ENCODE measurements at places on chromosomes 7 and 10.

DNA sequence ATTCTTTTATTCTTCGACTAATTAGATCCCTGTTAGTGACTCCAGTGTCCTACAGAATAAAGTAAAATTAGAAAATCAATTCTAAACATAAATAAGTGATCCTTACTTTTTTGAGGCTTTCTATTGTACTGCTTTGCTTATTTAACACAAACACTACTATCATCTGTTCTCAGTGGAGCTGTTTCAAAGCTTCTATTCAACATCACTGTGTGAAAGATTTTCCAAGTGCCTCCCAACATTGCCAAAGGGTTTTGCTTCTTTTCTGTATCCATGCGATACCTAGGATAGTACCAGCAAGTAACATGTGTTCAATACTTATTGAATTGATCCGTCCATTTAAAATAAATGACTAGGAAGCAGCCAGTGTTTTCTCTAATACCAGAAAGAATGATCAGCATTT, 125.7 kb downstream of the ARHGAP21 start:
- no peak for DNase-seq

- DNase-seq, result no peak
Observed at GRCh38 chr7:4191046-4191445, 491.0 kb upstream of the FOXK1 start.

- no peak for DNase-seq
Observed at GRCh38 chr10:36198322-36198721, 556.2 kb upstream of the FZD8 start.

DNA sequence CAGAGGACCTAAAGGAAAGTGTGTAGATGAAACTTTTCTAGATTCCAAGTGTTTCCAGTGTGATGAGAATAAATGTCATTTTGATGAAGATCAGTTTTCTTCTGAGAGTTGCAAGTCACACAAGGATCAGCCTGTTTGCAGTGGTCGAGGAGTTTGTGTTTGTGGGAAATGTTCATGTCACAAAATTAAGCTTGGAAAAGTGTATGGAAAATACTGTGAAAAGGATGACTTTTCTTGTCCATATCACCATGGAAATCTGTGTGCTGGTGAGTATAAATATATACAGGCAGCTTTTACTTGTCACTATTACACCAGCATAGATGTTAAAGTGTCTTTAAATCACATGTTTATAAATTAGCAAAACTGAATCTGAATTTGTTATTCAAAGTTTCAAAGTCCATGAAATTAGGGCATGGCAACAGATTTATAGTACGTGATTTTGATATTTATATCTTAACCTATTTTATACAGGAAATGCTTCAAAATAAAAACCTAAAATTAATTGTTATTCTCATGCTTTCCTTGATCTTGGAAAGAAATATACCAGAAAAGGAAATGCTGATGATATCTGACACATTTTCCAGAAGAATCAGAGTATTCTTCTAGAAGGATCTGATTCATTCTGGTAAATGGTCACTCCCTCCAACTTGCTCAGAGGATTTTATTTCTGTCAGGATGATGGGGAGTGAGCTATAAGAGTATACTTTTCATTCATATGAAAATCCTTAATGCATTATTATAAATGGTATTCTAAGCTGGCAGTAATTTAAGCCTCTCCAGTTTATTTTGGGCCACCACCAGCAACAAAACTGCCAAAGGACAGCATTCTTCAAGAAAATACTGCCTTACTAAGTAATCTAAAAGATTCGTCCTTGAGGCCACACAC, 71.4 kb downstream of the ITGB8 start:
- DNase-seq, result no peak

DNA sequence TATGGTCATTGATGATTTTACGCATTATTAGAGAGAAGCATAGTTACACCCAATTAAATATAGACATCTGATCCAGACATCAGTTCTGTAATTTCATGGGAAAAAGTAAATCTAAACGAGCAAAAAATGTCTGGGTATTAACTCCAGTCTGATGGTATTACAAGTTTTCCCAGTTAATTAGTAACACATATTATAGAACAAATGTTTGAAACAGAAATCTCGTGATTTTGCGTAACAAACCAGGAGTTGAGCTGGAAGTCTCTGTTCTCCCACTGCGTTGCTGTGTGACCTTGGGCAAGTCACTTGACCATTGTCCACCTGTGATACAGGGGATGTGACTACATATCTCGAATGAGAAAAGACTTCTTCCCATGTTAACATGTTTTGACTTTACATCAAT, 43.3 kb downstream of the RBM20 start:
- DNase-seq, result no peak

DNA sequence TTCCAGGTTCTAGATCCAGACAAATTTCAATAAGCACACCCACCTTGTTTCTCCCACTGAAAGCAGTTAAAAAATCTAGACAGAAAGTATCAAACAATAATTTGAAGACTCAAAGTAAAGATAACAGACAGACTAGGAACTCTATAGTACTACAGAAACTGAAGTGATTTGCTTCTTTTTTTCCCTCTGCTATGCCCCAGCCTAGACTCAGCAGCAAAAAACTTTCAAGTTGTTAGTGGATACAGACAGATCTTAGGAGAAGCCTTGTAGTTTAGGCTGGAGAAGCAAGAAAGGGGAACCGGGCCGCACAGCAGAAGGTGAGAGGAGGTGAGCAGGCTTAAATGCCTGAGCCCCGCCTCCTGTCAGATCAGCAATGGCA, 65.1 kb downstream of the IGF2BP3 start:
- DNase-seq, result no peak

DNA sequence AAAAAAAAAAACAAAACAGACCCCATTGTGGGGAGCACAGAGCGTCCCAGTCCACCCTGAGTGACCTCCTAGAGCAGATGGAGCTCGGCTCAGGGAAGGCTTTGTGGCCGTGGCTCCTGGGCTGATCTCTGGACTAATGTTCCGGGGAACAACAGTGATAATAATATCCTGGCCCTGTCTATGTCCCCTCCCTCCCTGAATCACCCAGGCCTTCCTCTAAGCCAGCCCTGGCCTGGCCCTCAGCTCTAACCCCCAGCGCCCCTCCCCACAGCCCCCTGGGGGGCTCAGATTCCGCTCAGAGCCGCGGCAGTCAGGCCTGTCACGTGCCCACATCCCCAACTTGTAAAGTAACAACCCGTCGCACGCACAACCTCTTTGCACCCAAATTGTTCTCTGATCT, 48.3 kb downstream of the MICALL2 start:
- DNase-seq, result no peak

DNA sequence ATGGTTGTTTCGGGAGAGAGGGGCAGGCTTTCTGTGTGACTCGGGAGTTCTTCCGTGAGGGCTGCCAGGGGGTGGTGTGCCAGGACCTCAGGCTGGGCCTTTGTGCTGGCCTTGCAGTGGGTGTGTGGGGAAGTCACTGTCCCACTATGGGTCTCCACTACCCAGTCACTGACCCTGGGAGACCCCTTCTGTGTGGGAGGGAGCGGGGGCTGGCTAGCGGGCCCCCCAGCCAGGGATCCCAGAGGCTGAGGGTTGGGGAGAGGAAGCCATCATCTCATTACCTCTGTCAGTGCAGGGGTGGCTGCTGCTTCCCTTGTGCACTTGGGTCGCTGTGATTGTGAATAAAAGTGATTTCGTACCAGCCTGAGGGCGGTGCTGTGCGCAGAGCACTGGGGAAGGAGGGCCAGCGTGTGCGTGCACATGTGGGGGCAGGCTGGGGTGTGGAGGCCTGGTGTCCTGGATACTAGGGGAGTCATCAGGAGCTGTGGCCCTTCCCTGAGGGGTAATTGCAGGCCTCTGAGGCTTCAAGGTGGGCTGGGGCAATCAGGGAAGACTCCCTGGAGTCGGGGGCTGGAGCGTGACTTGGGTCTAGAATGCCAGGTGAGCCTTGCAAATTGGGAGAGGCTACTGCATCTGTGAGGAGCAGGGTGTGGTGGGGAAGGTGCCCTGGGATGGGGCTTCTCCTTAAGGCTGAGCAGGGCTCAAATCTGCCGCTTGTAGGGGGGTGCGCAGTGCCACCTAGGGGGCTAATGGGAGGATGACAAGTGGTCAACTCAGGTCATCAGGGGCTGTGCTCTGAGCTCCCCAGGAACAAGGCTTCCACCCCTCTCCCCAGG, 98.9 kb downstream of the NEURL1 start:
- no peak for DNase-seq

DNA sequence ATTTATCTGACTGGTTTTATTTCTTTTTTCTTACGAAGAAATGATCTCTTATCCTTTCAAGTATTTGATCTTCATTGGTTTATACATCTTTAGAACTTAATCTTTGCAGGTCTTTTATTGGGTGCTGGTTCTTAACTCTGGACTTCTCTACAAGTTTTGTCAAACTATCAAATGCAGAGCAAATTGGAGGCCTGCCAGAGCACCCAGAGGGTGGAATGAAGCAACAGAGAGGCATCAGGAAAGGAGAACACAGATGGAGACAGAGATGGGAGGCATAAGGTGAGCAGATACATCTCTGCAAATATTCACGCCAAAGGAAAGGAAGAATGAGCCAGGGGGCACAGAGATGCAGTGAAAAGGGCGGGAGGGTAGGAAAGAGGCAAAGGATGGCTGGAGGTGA, 130.3 kb downstream of the PKD1L1 start:
- no peak for DNase-seq

DNA sequence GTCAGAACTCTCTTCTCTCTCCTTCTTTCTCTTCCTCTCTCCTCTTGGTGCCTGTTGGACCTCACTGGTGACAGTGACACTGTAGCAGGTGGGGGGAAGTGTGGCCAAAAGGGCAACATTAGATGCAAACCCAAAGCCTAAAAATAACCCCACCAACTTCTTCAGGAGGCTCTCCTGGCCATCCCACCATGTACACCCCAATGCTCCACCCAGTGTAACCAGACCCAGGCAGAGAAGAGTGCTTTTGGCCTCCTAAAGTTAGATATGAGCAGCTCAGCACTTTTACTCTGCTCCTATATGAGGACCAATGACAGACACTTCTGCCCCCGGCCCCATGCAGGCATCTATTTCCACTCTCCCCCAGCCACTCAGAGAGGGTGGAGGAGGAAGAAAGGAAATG, 5.5 kb downstream of the MYOZ1 start:
- DNase-seq, result no peak

GRCh38 chr10:110192552-110192951, 14.9 kb upstream of the MXI1 start:
- DNase-seq, result no peak

DNA sequence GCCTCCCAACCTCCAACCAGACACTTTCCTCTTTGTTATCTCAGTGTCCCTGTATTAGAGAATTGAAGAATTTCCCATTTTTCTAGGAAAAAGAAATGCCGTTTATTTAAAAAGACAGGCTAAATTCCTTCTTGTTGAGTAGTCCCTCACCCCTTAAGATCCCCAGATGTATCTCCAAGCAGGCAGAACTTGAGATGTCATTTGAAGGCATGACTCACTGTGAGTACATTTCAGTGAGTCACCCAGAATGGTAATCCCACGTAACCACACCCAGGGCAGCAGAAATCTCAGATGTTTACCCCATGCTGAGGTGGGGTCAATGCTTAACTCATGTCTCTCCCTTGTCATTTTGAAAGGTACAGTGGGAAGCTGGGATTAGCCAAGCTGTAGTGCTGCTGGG, 4.4 kb downstream of the ZNF655 start:
- no peak for DNase-seq

- peak; percentile 66 for DNase-seq
Observed at GRCh38 chr7:47950714-47951113, 2.4 kb upstream of the PKD1L1 start.

- DNase-seq, result no peak
Observed at GRCh38 chr10:47294501-47294900, 5.5 kb upstream of the GDF10 start.

- no peak for DNase-seq
Observed at GRCh38 chr7:40156988-40157387, 22.2 kb downstream of the SUGCT start.

DNA sequence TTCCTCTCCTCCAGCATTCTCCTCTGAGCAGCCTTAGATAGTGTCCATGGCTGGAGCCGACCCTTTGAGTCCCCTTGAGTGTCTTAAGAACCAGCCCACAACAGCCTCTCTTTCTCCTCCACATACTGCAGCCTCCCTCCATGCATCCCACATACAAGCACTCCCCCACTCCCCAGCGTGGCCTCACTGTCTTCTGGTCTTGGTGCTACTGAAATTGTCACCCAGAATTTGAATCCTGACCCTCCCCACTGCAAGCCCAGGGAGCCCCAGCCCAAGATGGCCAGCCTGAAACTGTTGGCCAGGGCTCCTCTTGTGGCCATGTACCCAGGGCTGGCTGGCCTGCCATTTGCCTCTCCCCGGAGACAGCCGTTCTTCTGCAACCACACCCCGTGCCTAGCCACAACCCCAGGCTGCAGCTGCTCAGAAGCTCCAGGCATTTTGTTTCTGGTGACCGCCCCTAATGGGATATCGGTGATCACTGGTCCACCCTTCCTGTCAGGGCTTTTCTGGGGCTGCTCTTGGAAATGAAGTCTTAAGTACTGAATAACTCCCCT, 18.8 kb upstream of the SH2D4B start:
- DNase-seq, result peak; percentile 62

DNA sequence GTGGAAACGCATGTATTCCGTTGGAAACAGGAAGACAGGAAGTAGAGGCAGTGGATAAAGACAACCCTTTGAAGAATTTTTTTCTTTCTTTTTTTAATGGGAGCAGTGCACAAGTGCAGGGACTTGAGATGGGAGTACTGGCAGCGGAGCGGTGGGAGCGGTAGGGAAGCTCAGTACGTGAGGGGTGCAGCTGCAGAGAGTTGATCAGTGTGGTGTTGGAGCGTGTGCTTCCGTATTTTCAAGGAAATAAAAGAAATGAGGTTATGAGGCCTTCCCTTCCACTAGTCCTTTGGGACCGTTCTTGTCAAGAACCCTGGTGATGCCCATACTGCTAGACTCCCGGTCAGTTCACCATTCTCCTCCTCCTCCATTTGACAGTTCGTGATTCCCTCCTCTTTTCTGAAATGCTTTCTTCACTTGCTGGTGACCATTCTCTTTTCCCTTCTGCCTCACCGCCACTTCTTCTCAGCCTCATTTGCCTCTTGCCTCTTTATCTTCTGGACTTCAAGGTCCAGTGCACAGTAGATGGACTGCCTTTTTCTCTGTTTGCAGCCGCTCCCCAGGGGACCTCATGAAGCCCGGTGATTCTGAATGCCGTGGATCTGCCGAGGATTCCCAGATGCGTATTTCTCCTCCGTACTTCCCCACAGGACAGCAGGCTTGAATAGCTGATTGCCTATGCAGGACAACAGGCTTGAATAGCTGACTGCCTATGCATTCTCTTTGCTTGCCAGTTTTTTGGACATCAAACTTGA, 39.1 kb upstream of the TMEM236 start:
- no peak for DNase-seq

- no peak for DNase-seq
Observed at GRCh38 chr7:121428855-121429489, 32.9 kb upstream of the FAM3C start.

- DNase-seq, result no peak
Observed at GRCh38 chr7:122756860-122757259, 54.1 kb upstream of the RNF148 start.

DNA sequence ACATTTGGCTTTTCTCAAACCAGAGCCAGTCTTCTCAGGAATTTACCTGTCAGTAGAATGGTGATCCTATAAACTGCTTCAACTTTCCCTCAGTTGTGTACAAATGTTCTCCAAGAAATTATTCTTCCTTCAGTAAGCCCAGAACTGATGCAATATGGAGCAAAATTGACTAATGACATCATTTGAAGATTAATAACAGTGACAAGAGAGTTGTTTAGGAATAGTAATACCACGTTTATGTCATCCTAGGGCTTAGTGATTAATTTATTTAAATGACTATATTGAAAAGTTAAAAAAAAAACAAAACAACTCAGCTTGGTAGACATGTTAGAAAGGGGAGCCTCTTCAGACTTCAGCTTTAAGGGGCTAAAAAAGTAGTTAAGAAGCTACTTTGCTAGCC, 933.2 kb downstream of the GATA3 start:
- DNase-seq, result no peak
